ENCODE measurements at places on chromosomes 11 and 22.

GRCh38 chr11:33521384-33521783 is 179.2 kb downstream of the C11orf91 start:
- DNase-seq: no peak

DNA sequence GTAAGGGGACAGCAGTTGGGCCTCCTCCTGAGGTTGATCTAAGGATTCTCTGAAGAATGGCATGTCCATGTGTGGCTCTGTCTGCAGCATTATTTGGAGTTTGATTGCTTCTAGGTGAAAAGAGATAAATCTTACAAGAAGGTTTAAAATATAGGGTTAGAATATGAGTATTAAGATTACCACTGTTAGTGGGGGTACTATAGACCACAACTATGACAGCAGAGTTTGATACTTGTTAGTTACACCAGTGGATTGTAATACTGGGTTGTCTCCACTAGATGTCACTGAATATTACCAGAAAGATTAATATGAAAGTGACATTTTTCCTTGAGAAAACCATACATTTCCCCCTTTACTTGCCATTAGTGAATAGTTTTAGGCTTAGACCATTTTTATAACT is 47.9 kb downstream of the ZNF280B start:
- no peak for DNase-seq

DNA sequence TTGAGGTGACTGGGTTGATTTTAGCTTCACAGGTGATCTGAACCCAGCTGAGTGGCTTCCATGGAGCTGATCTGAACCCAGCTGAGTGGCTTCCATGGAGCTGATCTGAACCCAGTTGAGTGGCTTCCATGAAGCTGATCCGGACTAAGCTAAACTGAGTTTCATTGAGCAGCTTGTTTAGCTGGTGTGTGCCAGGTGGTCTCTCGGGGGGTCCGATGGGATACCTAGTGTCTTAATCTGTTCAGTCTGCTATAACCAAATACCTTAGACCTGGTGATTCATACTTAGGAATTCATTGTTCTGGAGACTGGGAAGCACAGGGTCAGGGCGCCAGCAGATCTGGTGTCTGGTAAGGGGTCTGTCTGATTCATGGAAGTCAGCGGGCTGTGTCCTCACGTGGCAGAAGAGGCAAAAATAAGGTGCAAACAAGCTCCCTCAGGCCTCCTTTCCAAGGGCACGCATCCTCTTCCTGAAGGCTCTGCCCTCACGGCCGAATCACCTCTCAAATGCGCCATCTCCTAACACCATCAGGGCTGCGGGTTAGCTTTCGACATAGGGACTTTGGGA is 52.5 kb upstream of the KCNQ1OT1 start:
- DNase-seq: no peak

DNA sequence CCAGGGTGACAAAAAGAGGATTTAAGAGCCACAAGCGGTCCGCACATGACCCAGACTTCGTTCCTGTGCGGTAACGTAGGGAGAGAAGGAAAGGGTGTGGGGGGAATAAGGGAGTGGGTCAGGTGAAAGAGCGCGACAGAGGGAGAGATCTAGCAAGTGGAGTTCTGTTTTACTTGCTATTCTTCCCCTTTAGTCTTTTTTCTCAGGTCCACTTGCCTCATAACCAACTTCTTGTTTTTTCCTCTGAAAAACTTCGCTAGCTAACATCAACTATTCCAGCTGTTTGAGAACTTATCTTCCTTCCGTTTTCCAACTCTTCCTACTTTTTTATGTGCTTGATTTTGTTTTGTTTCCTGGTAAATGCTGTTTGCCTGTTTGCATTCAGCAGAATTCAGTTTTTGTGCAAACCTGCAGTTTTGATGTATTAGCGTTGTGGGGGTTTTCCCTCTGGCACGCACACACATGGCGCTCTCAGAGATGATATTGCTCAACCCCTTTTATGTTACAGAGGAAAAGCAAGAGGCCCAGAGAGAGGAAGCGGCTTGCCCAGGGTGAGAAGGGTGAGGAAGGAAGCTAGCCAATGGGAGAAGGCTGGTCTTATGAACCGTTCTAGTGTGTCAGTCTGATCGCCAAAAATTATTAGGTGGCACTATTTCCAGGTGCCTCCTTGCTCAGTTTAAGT is 592 bp upstream of the CTSC start:
- no peak for DNase-seq

- no peak for DNase-seq
Observed at GRCh38 chr11:73972187-73972586, 10.5 kb downstream of the UCP2 start.

DNA sequence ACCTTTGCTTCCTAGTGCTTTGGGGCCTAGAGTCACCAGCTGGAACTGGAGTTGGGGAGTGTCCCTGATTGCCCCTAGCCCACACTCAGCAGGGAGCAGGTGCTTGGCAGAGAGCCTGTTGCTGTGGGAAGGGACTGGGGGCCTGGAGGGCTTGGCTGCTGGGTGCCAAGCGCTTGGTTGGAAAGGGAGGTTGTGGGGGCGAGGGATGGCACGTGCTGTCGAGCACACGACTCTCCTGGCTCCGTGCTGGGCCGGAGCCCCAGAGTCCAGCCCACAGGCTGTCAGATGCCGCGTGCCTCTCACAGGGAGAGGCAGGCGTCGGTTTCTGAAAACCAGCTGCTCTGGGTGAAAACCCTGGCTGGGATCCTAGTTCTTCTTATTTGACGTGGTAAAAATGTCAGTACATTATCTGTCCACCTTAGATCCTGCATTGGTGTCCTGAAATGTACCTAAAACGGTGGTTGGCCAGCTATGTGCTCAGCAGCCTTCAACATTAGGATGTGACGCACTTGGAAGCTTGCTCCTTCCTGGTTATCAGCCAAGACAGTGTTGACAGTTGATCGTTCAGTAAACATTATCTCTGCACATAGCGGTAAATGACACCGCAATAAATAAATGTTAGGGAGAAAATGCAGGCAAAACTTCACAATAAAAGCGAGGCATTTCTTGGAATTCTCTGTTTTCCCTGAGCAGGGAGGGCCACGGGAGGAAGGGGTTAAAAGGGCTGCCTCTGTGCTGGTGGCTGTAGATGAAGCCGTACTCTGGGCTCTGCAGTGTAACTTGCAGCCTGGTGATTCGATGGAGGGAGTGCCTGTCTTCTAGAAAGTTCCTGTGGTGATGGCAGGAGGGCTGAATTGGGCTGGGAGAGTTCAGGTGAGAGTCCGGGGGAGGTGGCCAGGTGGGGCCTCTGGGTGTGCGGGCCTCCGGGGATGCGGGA is 29.2 kb downstream of the GRAMD4 start:
- no peak for DNase-seq

DNA sequence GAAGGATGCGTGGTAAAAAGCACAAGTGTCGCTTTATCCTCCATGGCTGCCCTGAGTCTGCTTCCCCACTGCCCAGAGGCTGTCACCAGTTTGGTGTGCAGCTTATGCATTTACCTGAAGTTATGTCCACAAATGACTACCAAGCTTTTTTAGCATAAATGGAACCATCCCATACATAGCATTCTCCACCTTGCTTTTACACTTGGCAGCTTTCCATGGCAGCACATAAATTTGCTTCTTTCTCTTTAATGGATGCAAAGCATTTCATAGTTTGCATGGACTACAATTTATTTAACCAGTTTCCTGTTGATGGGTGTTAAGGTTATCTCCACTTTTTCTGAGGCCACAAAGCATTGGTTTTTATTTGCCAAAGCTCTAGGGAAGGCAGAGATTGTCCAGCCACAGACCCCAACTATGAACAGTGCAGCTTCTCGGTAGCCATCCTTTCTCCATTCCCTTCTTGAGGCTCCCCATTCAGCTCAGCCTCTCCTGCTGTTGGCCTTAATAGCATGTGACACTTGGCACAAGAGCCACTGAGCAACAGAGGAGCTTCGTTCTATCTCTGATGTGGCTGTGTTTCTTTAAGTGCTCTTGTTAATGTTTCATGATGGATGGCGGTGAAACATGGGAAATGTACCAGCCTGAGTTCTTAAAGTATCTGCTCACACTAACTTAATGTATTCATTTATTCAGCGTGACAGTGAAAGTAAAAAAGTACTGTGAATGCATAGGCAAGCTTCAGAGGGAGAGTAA is 59.8 kb upstream of the NAV2 start:
- DNase-seq: no peak

GRCh38 chr22:46107753-46108563 is 42.4 kb upstream of the PPARA start:
- DNase-seq: no peak

- no peak for DNase-seq
Observed at GRCh38 chr11:70319396-70320076, 49.0 kb downstream of the PPFIA1 start.

- DNase-seq: no peak
Observed at GRCh38 chr22:47419239-47419638, 656.8 kb downstream of the TBC1D22A start.

GRCh38 chr11:129681344-129682114 is 134.1 kb upstream of the TMEM45B start:
- no peak for DNase-seq

DNA sequence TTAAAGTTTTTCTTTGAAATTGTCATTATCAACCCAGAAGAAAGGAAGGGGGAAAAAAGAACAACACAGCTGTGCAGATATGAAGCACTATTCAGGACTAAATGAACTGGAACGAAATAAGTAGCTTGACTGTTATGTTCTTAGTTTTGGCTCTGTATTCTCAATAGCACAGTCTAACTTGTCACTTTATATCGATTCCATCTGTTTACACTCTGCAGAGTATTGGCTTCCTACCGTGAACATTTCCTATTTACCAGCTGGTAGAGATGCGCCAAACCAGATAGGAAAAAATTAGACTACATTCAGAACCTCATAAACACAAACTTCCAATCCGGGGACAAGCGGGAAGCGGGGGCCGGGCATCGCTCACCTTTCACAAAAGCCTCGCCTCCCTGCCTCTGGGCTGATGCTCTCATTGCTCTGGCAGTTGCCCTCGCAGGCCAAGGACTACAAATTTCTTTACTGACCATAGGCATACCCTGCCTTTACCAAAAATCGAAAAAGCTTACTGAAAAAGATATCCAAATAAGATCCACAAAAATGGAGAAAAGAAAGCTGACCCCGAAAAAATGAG is 66.2 kb downstream of the EFCAB6 start:
- DNase-seq: no peak

GRCh38 chr11:32032052-32032451 is 58.8 kb upstream of the RCN1 start:
- no peak for DNase-seq

DNA sequence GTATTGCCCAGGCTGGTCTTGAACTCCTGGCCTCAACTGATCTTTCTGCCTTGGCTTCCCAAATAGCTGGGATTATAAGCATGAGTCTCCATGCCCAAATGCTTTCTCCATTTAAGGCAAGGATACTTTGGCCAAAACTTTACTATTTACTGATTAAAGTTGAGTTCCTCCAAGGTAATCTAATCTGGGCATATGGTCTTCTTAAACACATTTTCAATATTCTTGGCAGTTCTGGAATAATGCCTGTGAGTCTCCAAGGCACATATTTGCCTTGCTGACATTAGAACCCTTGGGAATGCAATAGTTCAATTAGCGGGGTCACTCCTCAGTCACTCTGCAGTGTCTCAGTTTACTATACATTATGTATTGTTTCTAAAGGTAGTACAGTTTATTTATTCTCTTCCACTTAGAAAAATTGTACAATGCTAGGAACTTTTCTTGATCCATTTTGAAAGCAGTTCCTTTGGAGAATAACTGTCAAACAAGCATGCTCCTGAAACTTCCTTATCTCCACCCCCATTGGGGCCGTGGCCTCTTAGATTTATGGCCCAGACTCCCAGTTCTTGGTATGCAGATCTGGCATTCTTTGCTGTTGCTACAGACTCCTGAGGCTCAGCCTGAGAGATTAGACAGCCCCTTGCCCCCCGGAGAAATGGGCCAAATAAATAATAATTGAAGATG is 13.1 kb upstream of the RAB38 start:
- DNase-seq: no peak

- no peak for DNase-seq
Observed at GRCh38 chr22:39277142-39277607, 32.4 kb upstream of the PDGFB start.

- DNase-seq: no peak
Observed at GRCh38 chr11:128717516-128717915, 23.6 kb downstream of the FLI1 start.

- DNase-seq: no peak
Observed at GRCh38 chr11:48105096-48105990, 111.3 kb upstream of the OR4B1 start.

DNA sequence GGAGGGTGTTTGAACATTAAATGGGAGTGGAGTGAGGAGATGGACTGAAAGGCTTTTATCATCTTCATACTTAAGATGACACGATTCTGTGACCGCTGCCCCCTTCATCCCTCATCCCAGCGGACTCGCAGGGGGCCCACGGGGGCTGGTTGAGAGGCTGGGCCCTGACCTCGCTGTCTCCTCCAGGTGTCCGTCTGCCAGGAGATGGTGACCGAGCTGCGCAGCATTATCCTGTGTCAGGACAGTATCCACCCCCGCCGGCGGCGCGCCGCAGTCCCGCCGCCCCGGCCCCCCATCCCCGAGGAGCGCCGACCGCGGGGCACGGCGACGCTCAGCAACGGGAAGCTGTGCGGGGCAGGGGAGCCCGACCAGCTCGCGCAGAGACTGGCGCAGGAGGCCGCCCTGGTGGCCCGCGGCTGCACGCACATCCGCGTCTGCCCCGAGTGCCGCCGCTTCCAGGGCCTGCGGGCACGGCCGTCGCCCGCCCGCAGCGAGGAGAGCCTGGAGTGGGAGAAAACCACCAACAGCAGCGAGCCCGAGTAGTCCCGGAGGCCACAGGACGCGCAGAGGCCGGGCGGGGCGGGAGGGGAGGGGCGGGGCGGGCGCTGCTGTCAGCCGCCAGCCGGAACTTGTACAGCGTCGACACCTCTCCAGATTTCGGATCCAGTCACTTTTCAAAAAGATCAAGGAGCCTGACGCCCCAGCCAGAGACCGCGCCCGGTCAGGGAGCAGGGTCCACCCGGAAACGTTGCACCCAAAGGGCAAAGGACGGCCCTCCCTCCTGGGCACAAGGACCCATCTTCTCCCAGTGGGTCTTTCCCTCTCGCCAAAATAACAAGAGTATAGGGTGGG is 38.0 kb upstream of the TBCEL start:
- no peak for DNase-seq

- DNase-seq: no peak
Observed at GRCh38 chr22:22908941-22909604, 21.5 kb downstream of the IGLL5 start.

- no peak for DNase-seq
Observed at GRCh38 chr11:111283945-111284481, 14.3 kb upstream of the POU2AF3 start.
